ENCODE measurements at places on chromosomes 2 and 18. TPM values are rescaled to one million over a fixed set of nuclear protein-coding genes. Genes with fewer than 3 reads are reported as not detected.

FMNL2 gene
- 10.4 TPM for polyA plus RNA-seq

SLC39A6 gene
- 3.0 TPM for polyA plus RNA-seq

TUBA3E gene
- not detected for polyA plus RNA-seq

CDH2 gene
- not detected for polyA plus RNA-seq

RAB12 gene
- 16.2 TPM for polyA plus RNA-seq

CNPPD1 gene
- 53.5 TPM for polyA plus RNA-seq

CTIF gene
- polyA plus RNA-seq = 12.5 TPM

TRIM43B gene
- polyA plus RNA-seq = not detected

PLCL1 gene
- 3.0 TPM for polyA plus RNA-seq

MC4R gene
- polyA plus RNA-seq = not detected

- no peaks in the 10 kb centered on the region for H3K27me3 ChIP-seq
- no peak for DNase-seq
- no peak overlapping the region for H3K4me3 ChIP-seq
Measured at GRCh38 chr2:198571393-198571792, 767.0 kb downstream of the PLCL1 start.

DNA sequence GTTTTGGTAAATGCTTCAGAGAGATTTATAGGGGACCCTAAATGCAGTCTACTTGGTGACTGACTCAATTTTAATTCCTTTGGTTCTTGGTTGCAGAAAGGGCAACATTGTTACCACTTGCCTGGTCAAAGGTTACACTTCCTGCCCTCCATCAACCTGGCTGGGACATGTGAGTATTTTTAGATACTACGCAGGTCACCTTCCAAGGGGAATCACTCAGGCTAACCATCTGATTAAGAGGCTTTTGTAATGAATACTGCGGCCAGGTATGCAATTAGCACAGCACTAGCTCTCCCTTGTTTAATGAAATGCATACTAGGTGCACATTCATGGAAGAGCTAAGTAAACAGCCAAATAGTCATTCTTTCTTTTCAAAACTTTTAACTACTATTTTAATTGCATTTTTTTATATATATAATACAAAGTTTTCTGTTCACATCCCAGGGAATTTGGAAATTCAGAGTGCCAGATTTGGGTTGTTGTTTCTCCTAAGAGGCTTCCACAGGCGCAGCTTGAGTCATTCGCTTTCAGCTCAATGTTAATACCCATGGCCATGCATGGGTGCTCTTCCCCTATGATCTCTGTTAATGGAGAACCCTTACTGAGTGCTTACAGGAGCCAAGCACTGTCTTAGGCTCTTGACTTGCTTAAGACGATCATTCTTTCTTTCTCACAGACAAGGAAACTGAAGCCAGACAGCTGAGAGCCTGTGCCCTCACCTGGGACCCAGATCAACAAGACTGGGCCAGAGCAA is 152.2 kb downstream of the MTX2 start:
- no peaks in the 10 kb centered on the region for H3K4me1 ChIP-seq
- no peak for DNase-seq
- no peaks in the 10 kb centered on the region for H3K36me3 ChIP-seq

GRCh38 chr2:67760995-67761394 is 301.8 kb downstream of the C1D start:
- no peaks in the 10 kb centered on the region for H3K36me3 ChIP-seq
- H3K4me3 ChIP-seq = no peak overlapping the region
- no peak for DNase-seq

GRCh38 chr2:181457741-181458425 is 697 bp downstream of the ITGA4 start:
- H3K27me3 ChIP-seq = no peaks in the 10 kb centered on the region
- H3K27ac ChIP-seq = peak overlapping the region; percentile 63
- peak overlapping the region; percentile 54 for H3K4me3 ChIP-seq
- H3K4me1 ChIP-seq = peaks cover 7% of the 10 kb centered on the region

- no peak for DNase-seq
- H3K27ac ChIP-seq = no peak overlapping the region
- H3K36me3 ChIP-seq = no peaks in the 10 kb centered on the region
- no peaks in the 10 kb centered on the region for H3K27me3 ChIP-seq
- H3K4me1 ChIP-seq = no peaks in the 10 kb centered on the region
Measured at GRCh38 chr2:68813596-68813995, 57.6 kb downstream of the BMP10 start.

GRCh38 chr2:159175182-159175581 is 111.3 kb downstream of the WDSUB1 start:
- no peak overlapping the region for H3K27ac ChIP-seq
- no peak for DNase-seq
- H3K36me3 ChIP-seq = peaks cover 10% of the 10 kb centered on the region
- no peak overlapping the region for H3K4me3 ChIP-seq
- H3K4me1 ChIP-seq = peaks cover 4% of the 10 kb centered on the region
- H3K27me3 ChIP-seq = no peaks in the 10 kb centered on the region

DNA sequence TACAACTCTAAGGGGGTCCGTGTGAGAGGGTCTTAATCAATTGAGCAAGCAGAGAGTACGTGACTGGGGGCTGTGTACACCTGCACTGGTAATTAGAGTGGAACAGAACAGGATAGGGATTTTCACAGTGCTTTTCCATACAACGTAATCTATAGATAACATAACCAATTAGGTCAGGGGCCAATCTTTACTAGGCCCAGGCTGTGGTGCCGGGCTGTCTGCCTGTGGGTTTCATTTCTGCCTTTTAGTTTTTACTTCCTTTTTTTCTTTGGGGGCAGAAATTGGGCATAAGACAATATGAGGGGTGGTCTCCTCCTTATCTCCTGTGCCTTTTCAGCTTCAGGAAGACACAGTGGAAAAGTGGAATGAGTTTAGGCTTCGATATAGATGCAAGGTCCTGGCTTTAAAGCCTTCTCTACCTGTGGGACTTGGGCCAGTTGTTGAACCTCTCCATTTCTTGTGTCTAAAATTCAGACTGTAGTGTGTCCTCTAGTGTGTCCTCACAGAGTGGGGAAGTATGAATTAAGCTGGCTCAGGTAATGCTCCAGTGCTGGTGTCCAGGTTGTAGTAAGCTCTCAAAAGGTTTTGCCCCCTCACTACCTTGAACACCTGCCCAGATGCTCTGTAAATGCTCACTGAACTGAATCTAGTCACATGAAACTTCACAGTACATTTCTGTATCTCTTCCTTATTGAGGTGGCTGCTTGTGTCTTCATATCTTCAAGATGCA is 422.8 kb downstream of the SETBP1 start:
- no peak for DNase-seq
- no peak overlapping the region for H3K4me3 ChIP-seq
- H3K36me3 ChIP-seq = no peaks in the 10 kb centered on the region
- no peaks in the 10 kb centered on the region for H3K27me3 ChIP-seq

GRCh38 chr2:168348076-168348475 is 100.7 kb upstream of the STK39 start:
- no peaks in the 10 kb centered on the region for H3K27me3 ChIP-seq
- H3K36me3 ChIP-seq = no peaks in the 10 kb centered on the region
- no peak for DNase-seq
- H3K4me1 ChIP-seq = no peaks in the 10 kb centered on the region
- no peak overlapping the region for H3K27ac ChIP-seq

- no peak for DNase-seq
- H3K27me3 ChIP-seq = no peaks in the 10 kb centered on the region
- H3K4me1 ChIP-seq = no peaks in the 10 kb centered on the region
- no peak overlapping the region for H3K27ac ChIP-seq
Measured at GRCh38 chr2:43192744-43193651, 33.4 kb downstream of the ZFP36L2 start.

DNA sequence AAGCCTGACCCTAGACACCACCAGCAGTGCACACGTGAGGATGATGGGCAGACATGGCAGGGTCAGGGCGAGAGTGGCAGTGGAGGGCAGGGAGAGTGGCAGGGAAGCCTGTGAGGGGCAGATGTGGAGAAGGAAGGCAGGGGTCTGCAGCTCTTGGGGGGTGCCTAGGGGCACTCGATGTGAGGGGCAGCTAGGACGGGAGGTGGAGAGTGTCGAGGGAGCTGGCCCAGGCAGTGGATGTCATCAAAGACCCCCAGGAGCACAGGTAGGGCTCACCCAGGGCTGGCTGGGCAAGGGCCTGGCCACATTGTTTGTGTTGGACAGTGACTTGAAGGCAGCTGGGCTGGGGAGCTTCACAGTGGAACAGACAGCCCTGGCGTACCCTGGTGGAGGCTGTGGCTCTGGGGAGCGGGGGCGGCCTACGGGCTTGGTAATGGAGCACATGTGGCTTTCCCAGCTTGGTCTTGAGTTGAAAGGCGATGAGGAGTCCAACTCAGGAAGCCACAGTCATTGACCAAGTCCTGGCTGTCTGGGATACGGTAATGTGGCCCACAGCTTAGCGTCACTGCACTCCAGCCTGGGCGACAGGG is 87.1 kb downstream of the RTP5 start:
- H3K4me3 ChIP-seq = no peak overlapping the region
- H3K36me3 ChIP-seq = no peaks in the 10 kb centered on the region
- no peaks in the 10 kb centered on the region for H3K4me1 ChIP-seq
- H3K27me3 ChIP-seq = no peaks in the 10 kb centered on the region

GRCh38 chr2:29053223-29053622 is 21.1 kb downstream of the PCARE start:
- H3K4me1 ChIP-seq = peaks cover 11% of the 10 kb centered on the region
- DNase-seq = peak; percentile 45
- no peak overlapping the region for H3K27ac ChIP-seq
- no peak overlapping the region for H3K4me3 ChIP-seq
- no peaks in the 10 kb centered on the region for H3K36me3 ChIP-seq
- no peaks in the 10 kb centered on the region for H3K27me3 ChIP-seq

DNA sequence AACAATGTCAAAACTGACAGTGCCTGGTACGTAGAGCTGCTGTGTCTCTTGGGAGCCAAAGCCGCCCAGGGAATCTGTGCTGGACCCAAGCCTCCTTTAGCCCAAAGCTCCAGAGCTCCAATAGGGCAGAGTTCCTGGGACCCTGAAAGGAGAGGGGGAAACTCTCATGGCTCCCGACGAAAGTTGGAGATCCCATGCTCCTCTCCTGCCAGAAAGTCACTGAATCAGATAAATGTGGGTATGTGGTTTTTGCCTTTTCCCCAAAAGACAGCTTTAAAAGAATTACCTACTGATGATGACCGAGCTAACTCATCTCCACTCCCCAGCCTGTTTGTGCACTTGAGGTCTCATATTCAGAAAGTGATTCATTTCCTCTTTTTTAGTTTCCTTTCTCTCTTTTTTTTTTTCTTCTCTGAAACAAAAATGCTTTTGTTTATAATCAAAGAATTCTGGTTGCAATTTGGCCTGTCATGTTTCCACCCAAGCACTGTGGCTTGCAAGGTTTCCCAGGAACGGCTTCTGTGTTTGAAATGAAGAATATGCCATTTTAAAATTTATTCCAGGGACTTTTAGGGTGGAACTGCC is 14.1 kb upstream of the PMAIP1 start:
- DNase-seq = no peak
- no peak overlapping the region for H3K27ac ChIP-seq
- no peak overlapping the region for H3K4me3 ChIP-seq

DNA sequence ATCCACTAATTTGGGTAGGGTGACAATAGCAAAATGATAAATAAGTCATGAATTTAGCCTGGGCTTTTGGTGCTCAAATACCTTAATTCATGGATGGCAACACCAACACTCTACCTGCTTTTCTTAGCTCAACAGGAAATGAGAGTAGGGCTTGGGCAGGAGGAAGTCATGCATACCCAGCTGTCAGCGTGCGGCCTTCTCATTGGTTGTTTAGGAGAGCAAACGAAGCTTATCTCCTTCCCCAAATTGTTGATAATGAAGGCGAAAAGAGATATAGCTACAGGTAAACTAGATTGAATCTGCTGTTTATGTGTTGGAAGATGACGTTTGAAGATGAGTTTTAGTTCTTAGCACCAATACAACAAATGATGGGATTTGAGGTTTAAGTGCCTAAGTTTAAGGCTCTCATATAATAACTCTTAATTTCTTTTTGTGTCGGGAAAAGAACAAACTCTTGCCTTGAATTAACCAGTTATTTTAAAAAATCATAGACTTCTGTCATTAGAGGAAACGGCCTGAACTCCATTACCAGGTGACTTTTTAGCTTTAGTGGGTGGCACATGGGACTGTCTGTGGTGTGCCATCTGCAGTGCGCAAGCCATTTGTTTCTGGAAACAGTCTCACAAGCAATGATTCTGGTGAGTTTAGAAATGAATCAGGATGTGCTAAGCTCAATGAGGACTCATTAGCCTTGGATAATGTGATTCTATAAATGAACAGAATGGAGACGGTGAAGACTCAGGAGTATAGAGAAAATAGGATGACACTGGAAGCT is 19.8 kb downstream of the MAP4K4 start:
- H3K4me1 ChIP-seq = no peaks in the 10 kb centered on the region
- H3K4me3 ChIP-seq = no peak overlapping the region
- no peaks in the 10 kb centered on the region for H3K36me3 ChIP-seq
- no peak for DNase-seq

- no peaks in the 10 kb centered on the region for H3K36me3 ChIP-seq
- no peak overlapping the region for H3K4me3 ChIP-seq
- no peak overlapping the region for H3K27ac ChIP-seq
- H3K27me3 ChIP-seq = no peaks in the 10 kb centered on the region
Measured at GRCh38 chr18:54684784-54685183, 93.7 kb downstream of the DYNAP start.

DNA sequence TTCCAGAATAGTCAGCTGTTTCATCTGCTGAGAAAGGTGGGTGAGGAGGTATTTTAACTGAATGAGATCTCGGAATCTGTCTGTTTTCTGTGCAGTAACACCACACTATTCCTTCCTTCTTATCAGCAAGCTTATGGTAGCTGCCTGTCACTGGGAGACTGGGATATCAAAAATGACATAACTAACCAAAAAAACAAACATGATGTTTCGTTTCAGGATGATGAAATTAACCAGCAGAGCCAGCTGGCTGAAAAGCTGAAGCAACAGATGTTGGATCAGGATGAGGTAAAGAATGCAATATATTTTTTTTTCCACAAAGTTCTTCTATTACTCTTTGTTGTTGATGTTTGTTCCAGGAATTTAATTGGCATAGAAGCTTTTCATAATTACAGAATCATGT is 59.8 kb upstream of the LYPD6B start:
- H3K36me3 ChIP-seq = no peaks in the 10 kb centered on the region
- no peaks in the 10 kb centered on the region for H3K27me3 ChIP-seq
- no peak overlapping the region for H3K27ac ChIP-seq

DNA sequence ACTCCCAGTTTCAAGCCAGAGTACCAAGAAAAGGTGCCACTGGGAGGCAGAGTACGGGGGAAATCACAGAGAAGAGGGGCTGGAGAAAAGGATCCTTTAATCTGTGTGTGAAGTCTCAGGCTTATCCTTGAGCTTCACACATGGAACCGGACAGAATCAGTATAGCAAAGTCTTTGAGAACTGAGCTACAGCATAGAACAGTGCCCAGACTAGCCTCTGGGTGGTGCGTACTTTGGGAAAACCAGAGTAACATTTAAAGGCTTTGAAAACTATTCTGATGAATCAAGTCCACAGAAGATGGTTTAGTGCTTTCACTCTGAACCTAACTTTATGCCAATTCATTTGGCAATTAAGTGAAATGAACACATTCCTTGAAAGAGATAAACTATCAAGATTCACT is 83.1 kb downstream of the BABAM2 start:
- DNase-seq = no peak
- no peaks in the 10 kb centered on the region for H3K27me3 ChIP-seq
- H3K4me3 ChIP-seq = no peak overlapping the region
- no peaks in the 10 kb centered on the region for H3K36me3 ChIP-seq

Measured in sigmoid colon (tissue), 7 donors.